Activated gamma-delta T cell (primary cell): ENCODE measurements at places on chromosomes 16 and 17.

- DNase-seq, result no peak
Measured at GRCh38 chr16:87345726-87346424, 28.7 kb upstream of the C16orf95 start.

DNA sequence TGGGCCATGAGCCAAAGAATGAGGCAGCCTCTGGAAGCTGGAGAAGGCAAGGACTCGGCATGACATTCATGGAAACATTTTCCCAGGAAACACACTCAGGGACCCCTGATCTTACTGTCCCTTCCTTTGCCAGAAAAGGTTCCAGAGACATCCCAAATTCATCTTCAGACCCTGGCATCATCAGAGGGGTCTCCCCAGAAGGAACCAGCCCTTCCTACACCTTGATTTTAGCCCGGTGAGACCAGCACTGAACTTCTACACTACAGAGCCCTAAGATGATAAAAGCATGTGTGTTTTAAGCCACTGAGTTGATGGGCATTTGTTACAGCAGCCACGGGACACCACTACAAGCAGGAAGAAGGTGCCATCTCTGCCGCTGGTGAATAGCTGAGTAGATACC is 262.3 kb downstream of the C16orf95 start:
- no peak for DNase-seq

DNA sequence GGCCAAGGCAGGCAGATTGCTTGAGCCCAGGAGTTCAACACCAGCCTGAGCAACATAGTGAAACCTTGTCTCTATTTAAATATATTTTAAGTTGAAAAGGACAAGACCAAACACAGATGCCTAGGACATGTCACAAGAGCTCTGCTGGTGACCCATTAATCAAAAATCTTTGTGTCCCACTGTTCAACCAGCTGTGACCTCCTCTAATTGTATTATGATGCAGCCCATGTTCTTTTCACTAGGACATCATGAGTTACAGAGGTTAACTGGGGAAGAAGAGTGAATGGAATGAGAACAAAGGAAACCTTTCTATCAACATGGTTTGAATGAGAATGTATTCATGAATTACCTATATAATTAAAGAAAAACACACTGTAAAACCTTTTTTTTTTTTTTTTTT is 7.0 kb downstream of the EFTUD2 start:
- no peak for DNase-seq

- DNase-seq, result no peak
Measured at GRCh38 chr16:14501331-14502255, 128.5 kb downstream of the PARN start.

- DNase-seq, result peak; percentile 95
Measured at GRCh38 chr17:64496786-64497564, at the start of gene POLG2. TSS of gene POLG2 (minus strand) at chr17:64497054. CDS start at chr17:64496968, 86 bp downstream.

DNA sequence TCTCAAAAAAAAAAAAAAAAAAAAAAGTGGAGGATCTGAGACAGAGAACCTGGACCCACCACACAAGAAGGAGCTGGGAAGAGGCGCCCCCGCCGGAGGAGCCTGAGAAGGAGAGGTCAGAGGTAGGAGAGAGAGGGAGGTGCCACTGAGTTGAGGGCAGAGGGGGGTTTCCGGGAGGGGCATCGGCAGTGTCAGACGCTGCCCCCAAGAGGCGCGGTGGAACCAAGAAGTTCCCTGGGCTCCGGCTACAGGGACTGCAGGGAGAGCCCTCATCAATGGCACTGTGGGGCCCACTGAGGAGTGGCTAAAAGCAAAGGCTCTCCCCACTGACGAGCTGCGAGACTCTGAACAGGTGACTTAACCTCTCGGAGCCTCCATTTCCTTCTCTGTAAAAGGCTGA is 4.2 kb downstream of the CCDC42 start:
- DNase-seq, result no peak

- no peak for DNase-seq
Measured at GRCh38 chr16:67632415-67633172, 12.3 kb upstream of the CARMIL2 start.
